ENCODE measurements at places on chromosomes 4 and X.

DNA sequence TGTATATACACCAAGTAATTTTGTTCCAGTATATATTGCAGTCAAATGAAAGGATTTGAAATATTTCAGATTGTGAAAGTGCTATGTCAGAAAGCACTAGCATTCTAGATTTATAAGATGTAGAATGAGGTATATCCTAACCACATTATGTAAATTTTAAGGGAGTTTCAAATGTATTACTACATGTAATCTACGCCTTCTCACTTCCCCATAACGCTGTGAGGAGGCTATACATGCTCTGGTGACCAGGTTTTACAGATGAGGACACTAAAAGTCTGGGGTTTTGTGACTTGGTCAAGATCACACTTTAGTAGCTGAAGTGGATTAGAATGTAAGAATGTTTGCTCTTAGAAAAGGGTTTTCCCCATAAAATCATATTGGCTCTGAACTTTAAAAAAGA is 8.1 kb downstream of the ENPEP start:
- no peak for DNase-seq

DNA sequence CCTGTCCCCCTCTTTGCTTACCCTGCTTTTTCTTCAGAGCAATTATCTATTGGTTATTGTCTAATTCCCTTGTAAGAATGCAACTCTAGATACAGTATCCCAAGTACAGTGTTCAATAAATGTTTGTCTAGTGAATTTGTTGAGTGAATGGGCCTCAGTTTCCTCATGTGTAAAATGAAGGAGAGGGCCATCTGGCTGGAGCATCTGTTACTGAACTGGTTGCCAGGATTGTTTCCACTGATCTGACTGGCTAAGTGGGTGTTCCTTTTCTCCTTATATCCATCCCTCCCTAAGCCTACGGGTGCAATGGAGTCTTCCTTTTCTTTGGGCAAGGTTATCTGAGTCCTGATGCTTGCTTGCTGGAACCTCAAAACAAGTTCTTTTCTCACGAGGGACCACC is 185.2 kb upstream of the RPS6KA3 start:
- DNase-seq = no peak

DNA sequence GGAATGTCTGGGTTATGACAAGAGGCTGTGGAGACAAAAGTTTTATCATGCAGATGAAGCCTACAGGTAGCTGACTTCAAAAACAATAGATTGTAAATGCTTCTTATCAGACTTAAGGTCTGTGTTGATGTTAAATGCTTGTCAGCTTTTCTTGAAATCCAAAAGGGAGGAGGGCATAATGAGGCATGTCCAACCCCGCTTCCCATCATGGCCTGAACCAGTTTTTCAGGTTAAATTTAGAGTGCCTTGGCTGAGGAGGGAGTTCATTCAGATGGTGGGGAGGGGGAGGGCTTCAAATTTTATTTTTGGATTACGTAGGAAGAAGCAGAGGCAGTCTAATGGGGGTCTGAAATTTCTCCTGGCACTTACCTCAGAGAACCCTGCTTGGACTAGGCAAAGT is 207.7 kb upstream of the HDX start:
- DNase-seq = no peak

DNA sequence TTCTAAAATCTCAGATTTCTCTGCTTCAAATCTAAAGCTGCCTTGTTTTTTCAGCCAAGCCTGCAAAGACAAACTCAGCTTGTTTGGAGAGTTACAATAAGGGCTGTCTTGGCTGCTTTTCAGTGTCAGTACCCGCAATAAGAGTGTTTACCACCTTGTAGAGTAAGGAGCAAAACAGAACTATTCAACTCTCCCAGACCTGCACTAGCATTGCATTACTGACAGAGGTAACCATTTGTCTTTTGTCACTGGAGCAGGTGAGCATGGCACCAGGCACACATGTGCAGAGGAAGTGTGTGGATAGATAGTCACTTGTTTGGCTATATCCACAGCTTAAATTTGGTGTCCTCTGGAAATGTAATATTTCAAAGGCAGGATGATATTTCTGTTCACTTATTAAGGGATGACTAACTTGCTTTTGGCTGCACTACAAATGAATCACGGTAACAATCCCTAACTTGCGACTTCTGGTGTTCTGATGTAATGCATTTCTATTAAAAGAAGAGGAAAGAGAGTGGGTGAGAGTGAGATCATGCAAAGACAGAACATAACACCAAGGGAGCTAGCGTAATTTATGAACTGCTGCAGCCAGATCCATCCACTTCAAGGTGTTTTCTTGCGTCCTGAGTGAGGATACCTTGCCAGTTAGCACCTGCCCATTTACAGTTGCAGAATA is 38.6 kb downstream of the PTCHD1 start:
- no peak for DNase-seq

GRCh38 chr4:149555799-149556198 is 259.8 kb downstream of the IQCM start:
- DNase-seq = no peak

- DNase-seq = no peak
These were observed 114.2 kb upstream of the TBC1D9 start for GRCh38 chr4:140870427-140870826.

GRCh38 chrX:18757956-18758932 is 50.8 kb downstream of the PPEF1 start:
- no peak for DNase-seq

DNA sequence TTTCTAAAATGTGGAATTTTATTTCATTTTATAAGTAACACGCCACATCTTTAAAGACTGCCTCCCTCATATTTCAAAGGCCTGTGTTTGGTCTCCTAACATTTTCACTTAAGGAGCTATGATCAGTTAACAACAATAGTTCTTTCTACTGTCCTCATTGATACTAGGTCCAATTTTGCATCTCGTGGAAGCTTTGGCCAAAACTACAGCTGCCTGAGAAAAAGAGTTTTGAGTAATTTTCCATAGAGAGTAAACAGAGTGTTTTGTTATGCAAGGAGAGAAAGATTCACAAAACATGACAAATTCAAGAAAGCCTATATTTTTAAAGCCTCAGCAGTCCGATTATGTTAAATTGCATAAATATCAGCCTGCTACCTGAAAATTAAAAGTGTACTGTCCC is 11.4 kb upstream of the PCDH18 start:
- no peak for DNase-seq

- DNase-seq = no peak
These were observed 189.7 kb upstream of the SLIT2 start for GRCh38 chr4:20062054-20062453.

DNA sequence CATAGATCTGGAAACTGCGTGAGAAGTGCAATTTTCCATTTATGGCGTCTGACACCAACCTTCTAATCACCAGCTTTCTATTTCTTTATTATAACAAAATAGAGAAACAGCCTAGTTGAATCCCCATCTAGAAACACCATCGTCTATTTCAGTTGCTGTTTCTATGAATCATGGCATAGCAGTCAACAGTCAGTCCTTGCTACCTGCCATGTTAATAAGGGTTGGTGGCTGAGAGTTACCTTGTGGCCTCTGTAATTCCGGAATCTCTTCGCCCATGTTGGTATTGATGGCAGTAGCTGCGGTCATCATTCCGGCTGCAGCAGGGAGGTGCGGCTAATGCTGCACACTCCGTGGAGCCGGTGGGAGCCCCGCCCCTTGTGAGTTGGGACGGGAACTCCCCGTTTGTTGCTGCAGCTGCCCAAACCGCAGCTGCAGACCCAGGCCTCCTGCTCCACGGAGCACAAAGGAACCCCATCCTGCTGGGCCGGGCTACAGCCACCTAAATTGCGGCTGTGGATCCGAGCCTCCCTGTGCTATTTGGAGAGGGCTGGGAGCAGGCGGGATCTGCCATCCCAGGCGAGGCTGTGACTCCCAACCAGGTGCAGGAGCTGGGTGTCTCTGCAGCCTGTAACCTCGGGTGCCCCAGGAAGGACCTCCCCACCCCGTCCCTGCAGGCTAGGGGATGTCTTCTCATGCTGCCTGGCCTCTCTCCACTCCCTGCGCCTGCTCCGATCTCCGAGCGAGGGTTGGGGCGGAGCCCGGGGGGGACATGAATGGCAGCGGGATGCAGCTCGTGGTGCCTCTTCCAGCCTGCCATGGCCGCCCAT is 115.4 kb upstream of the STK26 start:
- no peak for DNase-seq

DNA sequence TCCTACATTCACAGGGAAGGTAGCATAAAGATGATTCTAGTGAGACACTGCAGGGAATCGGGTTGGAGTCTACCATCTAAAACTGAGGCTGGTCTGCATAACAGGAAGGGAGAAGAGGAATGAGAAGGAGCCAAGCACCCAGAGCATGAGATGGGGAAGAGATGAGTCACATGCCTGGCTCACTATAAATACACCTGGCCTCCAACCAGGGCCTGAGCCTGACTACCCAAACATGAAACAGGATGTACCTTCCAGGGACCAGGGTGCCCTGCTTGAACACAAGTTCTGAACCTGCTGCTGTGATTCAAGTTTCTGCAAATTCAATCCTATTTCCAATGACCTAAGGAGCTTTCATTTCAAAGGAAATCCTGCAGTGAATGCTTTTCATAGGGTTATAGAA is 24.9 kb downstream of the CD99L2 start:
- peak; percentile 5 for DNase-seq

- DNase-seq = no peak
These were observed 105.4 kb downstream of the ANXA3 start for GRCh38 chr4:78656968-78657445.

DNA sequence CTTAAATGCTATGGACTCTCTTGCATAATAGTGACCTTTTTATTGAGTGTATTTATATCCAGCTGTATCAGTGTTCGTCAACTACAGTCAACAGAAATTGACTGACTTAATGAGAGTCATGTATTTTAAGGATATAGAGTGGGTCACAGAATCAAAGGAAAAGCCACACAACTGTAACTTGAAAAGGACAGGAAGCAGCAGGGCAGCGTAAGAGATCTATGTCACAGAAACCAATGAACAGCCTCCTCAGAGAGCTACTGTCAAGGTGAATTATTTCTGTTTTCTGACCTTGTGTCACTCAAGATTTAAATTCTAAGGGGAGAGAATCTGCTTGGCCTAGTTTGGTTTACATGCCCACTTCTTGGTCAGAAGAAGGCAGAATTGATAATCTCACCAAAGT is 94.1 kb upstream of the FRAS1 start:
- no peak for DNase-seq

- DNase-seq = no peak
These were observed 536.9 kb downstream of the RAPGEF2 start for GRCh38 chr4:159639671-159640323.

DNA sequence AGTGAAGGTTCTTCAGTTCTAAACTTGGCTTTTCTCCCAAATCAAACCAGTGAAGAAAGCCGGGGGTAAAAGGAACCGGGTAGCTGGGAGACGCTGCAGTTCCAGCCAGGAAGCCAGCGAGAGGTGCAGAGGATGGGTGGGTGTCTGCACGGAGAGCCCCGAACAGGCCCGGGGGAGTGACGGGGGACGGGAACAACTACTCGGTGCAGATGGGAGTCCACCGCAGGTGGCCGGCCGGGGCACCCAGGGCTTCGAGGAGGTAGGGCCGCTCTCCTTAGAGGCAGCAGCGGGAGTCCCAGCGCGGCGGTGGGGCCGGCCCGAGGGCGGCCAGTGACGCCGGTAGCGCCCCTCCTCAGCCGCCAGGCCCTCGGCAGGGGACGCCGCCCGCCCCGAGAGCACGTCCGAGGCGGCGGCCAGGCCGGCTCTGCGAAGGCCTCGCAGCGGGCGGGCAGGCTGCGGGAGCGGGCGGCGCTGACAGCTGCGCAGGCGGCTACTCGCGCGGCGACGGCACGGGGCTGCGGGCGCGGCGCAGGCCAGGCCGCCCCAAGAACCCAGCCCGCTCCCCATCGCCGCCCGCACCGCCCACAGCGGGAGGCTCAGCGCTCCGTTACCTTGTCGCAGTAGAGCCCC is 449 bp downstream of the FBXL5 start:
- DNase-seq = peak; percentile 24

DNA sequence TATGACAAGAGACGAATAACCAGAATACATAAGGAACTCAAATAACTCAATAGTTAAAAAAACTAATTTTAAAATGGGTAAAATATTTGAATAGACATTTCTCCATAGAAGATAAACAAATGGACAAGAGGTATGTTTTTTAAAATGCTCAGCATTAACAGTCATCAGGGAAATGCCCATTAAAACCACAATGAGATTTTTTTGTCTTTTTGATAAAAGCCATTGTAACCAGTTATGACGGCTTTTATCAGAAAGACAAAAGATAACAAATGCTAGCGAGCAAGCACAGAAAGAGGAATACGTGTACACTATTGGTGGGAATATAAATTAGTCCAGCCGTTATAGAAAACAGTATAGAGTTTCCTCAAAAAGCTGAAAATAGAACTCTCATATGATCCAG is 388.2 kb upstream of the INTU start:
- DNase-seq = no peak

GRCh38 chr4:114205261-114205660 is 225.8 kb upstream of the ARSJ start:
- DNase-seq = no peak

DNA sequence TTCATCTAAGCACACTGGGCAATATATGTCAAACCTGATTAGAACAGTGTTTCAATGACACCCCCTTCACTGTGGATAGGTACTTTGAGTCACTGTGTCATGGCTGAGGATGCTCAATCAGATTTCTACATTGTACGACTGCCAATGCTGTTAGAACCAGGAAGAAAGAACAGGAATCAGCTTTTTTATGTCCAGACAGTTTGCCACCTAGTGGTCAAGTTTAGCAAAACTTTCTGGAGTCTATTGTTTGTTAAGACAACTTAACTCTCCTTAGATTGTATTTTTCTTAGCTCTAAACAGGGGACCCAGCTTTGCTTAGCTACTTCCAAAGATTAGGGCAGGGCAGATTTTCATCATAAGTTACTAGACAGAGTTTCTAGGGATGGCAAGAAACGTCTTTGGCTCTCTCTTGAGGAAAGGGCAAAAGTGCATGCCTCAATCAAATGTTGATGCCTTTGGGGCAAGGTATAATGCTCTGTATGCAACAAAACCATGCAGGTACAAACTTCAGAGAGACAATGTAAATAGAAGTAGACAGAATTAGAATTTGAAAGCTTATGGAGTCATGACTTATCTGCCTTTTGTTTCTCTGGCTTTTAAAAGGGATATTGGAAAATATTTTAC is 40.5 kb upstream of the BMP3 start:
- peak; percentile 44 for DNase-seq

GRCh38 chr4:101355246-101355645 is 7.9 kb upstream of the PPP3CA start:
- no peak for DNase-seq

- no peak for DNase-seq
These were observed 1.5 kb downstream of the USP51 start for GRCh38 chrX:55488006-55488592.

- DNase-seq = no peak
These were observed 25.8 kb downstream of the PPEF1 start for GRCh38 chrX:18733287-18733686.

Data from Calu3 (cell line).